Dermis microvascular lymphatic vessel endothelial cell (primary cell): ENCODE measurements at places on chromosomes 1 and 21.

DNA sequence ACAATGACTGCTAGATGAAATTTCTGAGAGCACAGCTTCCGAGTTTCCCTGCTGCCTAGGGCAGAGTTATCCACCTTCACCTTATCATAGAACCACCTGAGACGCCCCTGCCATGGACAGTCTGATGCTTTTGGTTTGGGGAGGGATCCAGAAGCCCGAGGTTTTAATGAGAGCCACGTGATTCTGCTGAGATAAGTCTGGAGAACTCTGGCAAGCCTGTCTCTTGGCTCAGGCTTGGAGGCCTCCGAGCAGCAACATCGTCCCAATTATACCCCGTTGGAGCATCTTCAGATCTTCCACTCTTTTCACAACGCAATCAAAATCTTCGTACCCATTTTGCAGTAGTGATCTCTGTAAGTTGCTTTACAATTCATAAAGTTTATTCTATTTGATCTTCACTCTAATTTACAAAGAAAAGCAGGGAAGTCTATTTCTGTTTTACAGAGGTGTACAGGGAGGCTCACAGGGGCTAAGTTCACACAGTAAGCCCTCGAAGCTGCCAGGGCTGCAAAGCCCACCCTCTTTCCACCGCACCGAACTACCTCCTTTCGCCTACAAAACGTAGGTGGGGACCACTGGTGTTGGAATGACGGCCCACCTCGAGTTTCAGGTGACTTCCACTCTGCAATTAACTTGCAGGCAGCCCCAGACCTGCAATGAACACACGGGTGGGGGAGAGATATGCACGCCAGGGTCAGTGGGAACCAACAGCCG, 513 bp upstream of the HHAT start:
- DNase-seq = no peak

- DNase-seq = no peak
Measured at GRCh38 chr1:19325368-19325957, 13.3 kb downstream of the SLC66A1 start.

DNA sequence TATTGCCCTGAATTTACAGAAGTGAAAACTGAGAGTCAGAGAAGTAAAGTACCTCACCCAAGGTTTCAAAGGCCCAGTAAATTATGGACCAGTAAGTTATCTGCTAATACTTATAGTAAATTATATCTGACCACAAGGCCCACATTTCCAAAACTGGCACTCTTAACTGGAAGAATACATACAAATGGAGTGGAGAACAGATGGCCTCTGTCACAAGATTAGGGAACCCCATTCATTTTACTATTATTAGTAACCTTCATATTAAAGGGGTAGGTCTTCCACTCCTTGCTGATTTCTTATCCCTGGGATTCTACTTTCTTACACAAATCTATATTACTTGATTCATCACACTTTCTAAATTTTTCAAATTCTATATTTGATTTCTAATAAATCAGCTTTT, 588.8 kb downstream of the NEGR1 start:
- no peak for DNase-seq

GRCh38 chr1:157580179-157580827, 17.6 kb downstream of the FCRL4 start:
- peak; percentile 27 for DNase-seq

- DNase-seq = no peak
Measured at GRCh38 chr1:200907611-200908097, 13.0 kb downstream of the INAVA start.

- no peak for DNase-seq
Measured at GRCh38 chr1:244675167-244675566, 22.2 kb downstream of the DESI2 start.

GRCh38 chr21:21373969-21374368, 375.8 kb downstream of the NCAM2 start:
- no peak for DNase-seq

- no peak for DNase-seq
Measured at GRCh38 chr1:15425958-15426357, 12.3 kb upstream of the CTRC start.

- DNase-seq = no peak
Measured at GRCh38 chr1:224781800-224782199, 147.7 kb upstream of the DNAH14 start.

- no peak for DNase-seq
Measured at GRCh38 chr1:245654460-245655050, 499.8 kb downstream of the KIF26B start.

DNA sequence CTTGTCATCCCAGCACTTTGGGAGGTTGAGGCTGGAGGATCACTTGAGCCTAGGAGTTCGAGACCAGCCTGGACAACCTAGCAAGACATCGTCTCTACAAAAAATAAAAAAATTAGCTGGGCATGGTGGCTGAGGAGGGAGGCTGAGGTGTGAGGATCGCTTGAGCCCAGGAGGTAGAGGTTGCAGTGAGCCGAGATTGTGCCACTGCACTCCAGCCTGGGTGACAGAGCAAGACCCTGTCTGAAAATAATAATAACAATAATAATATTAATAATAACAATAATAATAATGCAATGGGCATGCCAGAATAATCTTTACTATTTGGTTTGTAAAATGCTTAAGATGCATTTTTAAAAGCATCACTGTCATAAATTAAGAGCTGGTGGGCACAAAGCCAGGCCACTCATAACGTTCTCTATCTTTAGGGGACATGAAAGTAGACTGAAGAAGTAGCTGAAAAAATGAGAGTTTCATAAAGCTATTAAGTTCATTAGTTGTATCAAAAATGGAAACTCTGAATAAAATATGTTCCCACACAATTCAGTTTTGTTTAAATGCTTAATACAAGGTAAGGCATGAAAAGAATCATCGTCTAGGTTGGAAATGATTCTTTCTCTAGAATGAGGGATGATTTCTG, 51.6 kb upstream of the ITPKB start:
- no peak for DNase-seq

DNA sequence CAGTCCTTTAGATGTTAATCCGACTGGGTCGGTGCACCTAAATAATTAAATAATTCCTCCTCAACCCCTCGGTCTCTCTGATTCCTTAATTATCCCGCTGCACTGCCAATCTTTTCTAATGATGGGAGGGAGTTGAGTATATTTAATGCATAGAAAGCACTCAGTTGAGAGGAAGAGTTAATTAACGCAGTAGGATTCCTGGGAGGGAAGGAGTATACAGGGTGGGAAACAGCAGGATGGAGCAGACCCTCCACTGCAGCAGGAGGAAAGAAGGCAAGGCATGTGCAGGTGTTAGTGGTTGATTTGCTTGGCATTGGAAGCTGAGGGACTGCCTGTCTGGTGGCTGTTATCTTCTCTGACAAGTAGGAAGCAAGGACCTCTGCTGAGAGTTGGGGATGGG, 9.9 kb upstream of the REN start:
- DNase-seq = no peak

- peak; percentile 14 for DNase-seq
Measured at GRCh38 chr1:60274422-60275290, 201.1 kb upstream of the C1orf87 start.

DNA sequence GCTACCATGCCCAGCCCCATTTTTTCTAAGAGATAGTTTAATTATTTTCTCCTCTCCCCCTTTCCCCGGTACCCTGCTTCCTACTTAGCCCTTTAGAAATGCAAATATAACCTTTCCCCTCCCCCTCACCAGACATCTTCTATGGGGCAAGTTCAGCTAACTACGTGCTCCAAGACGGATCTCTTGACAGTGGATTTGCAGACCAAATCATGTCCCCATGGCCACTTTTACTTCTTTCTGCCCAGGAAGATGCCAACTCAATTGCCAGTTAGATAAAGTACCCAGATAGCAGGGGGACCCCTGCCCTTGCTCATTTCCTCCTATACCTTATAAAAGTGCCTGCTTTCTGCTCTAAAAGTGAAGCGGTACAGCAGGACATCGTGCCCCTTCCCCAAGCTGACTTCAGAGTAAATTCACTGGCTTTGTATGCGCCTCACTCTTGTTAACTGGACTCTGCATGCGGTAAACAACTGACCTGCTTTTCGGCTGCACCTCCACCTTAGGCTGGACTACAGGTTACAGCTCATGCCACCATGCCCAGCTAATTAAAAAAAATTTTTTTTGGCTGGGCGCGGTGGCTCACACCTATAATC, 7.4 kb downstream of the DNAJC11 start:
- DNase-seq = no peak

DNA sequence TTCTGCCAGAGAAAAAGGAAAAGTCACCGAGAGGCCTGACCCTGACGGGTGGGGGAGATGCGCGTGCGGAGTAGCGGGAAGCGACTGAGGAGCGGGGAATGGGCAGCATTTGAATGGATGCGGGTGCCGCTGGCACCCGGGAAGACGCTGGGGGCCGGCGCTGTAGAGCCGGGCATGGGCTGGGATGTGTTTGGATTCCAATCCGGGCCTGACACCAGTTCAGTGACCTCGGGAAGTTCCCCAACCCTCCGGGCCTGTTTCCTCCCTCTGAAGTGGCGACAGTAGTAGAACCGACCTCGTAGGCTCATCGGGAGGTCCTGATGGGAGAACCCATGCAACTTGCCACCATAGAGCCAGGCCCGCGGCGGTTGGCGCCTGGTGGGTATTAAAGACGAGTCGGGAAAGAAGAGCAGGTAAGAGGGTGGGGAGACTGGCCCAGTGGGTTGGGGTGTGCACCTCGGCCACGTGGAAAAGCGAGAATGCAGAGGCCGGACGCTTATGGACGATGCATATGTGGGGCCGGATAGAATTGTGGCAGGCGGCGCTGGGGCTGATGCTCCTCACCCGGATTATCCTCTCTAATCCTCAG, 642 bp upstream of the SLC16A1 start:
- DNase-seq = peak; percentile 46

DNA sequence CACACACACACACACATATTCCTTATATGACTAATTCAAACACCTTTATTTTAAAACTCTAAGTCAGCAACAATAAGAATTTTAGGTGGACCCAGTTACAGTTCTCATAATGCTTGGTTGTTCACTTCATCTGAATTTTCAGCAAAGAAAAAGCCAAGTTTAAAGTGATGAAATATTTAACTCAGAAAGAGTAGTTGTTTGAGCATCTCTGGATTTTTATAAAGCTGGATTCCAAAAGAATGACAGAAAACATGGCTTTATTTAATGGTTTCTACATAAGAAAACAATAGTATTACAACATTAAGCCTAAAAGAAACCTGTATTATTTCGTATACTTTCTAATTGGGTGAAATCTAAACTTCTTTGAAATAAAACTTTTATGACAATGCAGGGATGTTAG, 54.2 kb upstream of the ADAMTS5 start:
- DNase-seq = no peak

- no peak for DNase-seq
Measured at GRCh38 chr1:203128431-203128715, 847 bp downstream of the ADORA1 start.

DNA sequence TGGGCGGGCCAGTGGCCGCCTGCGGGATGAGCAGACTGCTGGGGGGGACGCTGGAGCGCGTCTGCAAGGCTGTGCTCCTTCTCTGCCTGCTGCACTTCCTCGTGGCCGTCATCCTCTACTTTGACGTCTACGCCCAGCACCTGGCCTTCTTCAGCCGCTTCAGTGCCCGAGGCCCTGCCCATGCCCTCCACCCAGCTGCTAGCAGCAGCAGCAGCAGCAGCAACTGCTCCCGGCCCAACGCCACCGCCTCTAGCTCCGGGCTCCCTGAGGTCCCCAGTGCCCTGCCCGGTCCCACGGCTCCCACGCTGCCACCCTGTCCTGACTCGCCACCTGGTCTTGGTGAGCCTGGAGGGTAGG, 2.1 kb downstream of the B4GALT2 start:
- no peak for DNase-seq

DNA sequence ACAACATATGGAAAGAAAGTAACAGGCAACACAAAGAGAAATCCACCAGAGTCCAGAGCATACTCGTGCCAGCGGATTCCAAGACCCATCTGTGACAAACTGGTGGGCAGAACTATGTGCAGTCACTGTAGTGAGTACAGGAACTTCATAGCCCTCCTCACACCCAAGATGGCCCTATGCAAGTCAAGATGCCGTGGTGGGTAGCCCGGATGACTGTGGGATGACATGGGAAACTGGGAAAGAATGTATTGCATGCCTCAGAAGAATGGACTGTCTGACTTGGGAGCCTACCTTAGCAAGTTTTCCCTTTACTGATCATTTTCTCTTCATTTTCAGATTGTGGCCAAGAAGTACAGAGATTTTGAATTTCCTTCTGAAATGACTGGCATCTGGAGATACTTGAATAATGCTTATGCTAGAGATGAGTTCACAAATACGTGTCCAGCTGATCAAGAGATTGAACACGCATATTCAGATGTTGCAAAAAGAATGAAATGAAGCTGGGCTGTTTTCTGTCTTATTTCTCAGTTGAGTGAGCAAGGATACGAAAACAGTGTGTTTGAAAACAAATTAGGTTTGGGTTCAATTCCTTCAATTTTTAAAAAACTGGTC, 47.3 kb downstream of the CLIC6 start:
- DNase-seq = no peak

DNA sequence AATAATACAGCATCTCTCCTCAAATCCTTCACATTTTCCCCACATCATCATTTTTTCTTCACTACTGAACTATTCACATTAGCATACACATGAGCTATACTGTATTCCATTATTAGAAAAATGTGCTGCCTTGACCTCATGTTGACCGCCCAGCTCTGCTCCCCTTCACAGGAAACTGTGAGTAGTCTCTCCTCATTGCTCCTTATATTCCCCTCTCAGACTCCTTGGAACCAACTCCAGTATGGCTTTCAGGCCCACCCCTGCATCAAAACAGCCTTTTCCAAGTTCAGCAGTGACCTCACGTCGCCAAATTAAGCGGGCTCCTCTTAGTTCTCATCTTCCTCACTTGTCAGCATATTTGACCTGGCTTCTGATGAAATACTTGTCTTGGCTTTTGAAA, 59.2 kb upstream of the SPAG17 start:
- DNase-seq = no peak

- DNase-seq = peak; percentile 76
Measured at GRCh38 chr1:155591770-155592169, 18.2 kb upstream of the MSTO1 start.

- DNase-seq = no peak
Measured at GRCh38 chr1:246893191-246893939, 38.4 kb downstream of the AHCTF1 start.

GRCh38 chr1:116704278-116704677, 36.7 kb upstream of the IGSF3 start:
- DNase-seq = no peak

DNA sequence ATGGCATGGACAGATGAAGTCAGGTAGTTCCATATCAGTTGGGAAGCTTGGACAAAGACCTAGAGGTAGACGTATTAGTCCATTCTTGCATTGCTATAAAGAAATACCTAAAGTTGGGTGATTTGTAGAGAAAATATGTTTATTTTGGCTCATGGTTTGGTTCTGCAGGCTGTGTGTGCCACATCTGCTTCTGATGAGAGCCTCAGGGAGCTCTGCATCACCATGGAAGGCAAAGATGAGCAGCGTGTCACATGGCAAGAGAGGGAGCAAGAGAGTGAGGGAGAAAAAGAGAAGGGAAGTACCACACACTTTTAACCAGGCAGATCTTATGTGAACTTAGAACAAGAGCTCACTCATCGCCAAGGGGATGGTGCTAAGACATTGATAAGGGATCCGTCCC, 9.0 kb downstream of the TSACC start:
- no peak for DNase-seq

GRCh38 chr1:212311836-212312497, 26.8 kb downstream of the PPP2R5A start:
- DNase-seq = no peak

- no peak for DNase-seq
Measured at GRCh38 chr1:166673722-166674121, 165.6 kb upstream of the POGK start.

GRCh38 chr1:235012436-235013210, 116.0 kb downstream of the TOMM20 start:
- peak; percentile 73 for DNase-seq

GRCh38 chr1:205298191-205298994, 23.2 kb downstream of the NUAK2 start:
- DNase-seq = peak; percentile 60

GRCh38 chr1:241934866-241935265, 22.7 kb upstream of the BECN2 start:
- DNase-seq = no peak
